Stimulated activated CD8-positive, alpha-beta memory T cell treated with anti-CD3 and anti-CD28 coated beads, Interleukin-15, amount 100 ng/mL, for 4 hours (primary cell): ENCODE measurements at places on chromosomes 12 and 14.

DNA sequence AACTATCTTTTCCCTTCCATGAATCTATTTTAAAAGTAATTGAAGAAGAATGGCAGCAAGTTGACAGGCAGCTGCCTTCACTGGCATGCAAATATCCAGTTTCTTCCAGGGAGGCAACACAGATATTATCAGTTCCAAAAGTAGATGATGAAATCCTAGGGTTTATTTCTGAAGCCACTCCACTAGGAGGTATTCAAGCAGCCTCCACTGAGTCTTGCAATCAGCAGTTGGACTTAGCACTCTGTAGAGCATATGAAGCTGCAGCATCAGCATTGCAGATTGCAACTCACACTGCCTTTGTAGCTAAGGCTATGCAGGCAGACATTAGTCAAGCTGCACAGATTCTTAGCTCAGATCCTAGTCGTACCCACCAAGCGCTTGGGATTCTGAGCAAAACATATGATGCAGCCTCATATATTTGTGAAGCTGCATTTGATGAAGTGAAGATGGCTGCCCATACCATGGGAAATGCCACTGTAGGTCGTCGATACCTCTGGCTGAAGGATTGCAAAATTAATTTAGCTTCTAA is 18.4 kb downstream of the TMPO start:
- DNase-seq = no peak

- DNase-seq = no peak
Measured at GRCh38 chr12:69067713-69068112, 134.7 kb upstream of the CPM start.

GRCh38 chr12:8603286-8603685 is 9.4 kb downstream of the AICDA start:
- DNase-seq = no peak

GRCh38 chr12:132582058-132582420 is 28.3 kb downstream of the LRCOL1 start:
- DNase-seq = no peak

DNA sequence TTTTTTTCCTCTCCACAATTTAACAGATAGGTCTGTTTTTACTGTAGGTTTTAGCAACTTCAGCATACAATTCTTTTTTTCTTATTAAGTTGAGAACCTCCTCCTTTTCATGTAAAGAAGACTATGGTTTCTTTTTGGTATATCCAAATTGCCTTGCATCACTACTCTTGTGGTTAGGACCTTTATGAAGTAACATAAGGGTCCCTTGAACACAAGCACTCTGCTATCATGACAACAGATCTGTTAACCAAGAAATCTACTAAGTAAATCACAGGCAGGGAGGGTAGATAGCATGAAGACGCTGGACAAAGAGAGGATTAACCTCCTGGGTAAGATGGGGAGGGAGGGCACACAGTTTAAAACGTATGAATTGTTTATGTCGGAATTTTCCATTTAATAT is 380.6 kb downstream of the CCDC91 start:
- no peak for DNase-seq

DNA sequence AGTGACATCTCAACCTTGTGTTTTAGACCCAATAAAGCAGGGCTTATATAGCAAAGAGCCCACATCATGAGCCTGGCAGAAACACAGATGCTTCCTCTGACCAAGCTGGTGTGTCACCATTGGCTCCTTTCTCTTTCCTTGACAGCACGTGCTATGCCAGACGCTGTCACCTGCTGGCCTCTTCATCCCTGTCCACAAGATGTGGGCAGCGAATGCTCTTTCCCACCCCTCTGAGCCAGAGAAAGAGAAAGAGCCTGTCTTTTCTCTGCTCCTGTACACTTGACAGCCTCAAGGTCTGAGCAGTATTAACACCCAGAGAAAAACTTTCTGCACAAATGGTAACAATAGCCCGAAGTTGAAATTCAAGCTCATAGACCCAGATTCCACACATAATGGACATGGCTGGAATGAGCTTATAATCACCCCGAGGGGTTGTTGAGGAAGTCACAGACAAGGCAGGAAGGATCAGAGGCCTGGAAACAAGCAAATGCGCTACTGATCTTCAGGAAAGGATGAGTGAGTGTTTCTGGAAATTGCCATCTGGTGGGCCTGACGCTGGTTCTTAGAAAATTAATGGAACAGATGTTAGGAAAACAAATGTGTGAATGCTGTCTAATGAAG is 8.9 kb downstream of the TGFB3 start:
- no peak for DNase-seq
